ENCODE measurements at places on chromosomes 11 and 22. TPM values are rescaled to one million over a fixed set of nuclear protein-coding genes. Genes with fewer than 3 reads are reported as not detected.

GRCh38 chr11:47044119-47044518, 107.6 kb downstream of the CSTPP1 start:
- DNase-seq: no peak

DNA sequence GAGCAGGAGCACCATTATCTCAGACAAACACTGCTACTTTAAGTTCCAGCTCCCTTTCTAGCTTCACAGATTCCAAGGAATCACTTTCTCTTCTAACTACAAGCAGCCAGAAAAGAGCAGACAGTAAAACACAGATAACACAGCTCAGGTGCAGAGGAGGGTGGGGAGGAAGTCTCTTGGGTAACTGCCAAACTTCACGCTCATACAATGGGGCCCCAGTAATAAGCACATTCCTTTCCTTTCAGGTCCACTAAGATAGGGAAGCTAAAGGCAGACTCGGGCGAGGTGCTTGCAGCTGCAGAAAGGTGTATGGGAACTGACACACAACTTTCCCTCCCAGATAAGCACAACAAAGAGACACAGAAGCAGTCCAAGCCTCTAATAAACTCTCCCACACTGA, 69.2 kb upstream of the OR9G4 start:
- DNase-seq: no peak

GRCh38 chr11:66834943-66835342, 8.3 kb upstream of the RCE1 start:
- no peak for DNase-seq

- no peak for DNase-seq
These were observed 33.4 kb downstream of the CD82 start for GRCh38 chr11:44598831-44599230.

GRCh38 chr11:20022363-20023081, 137.8 kb downstream of the DBX1 start:
- DNase-seq: no peak

DNA sequence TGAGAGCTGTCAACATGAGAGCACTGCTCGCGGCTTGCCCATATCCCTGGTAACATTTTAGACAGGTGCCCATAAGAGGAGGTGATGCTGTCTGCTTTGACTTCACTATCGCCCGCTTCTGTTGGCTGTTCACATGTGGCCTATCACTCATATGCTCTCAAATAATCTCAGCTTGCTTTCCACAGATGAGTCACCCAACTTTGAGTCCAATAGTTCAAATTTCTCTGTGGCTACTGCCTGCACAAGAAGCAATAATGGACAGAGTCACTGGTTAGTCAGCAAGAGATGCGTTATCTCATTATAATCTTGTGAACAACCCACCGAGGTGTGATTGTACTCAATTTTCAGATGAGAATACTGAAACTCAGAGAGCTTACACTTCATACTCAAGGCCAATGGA, 1714.1 kb downstream of the LRRC4C start:
- no peak for DNase-seq

- no peak for DNase-seq
These were observed 10.4 kb upstream of the TUB start for GRCh38 chr11:8070417-8071115.

GRCh38 chr22:24099666-24100065, 81.6 kb upstream of the SUSD2 start:
- DNase-seq: no peak

DNA sequence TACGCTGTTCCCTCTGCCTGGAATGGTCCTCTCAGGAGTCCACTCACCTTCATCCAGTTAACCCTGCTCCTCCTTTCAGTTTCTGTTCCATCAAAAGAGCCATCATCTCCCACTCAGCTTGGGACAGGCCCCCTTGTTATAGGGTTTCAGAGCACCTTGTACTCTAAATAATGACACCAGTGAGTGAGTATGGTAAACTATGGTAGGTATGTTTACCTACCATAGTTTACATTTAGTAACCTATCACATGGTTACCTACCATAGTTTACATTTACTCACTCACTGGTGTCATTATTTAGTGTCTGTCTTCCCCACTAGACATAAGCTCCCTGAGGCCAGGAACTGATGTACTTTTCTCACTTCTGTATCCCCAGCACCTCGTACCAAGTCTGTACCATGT, 130.2 kb upstream of the SESN3 start:
- DNase-seq: no peak

GRCh38 chr11:128488471-128488870, 98.9 kb downstream of the ETS1 start:
- peak; percentile 81 for DNase-seq

The MPZL3 gene
- polyA plus RNA-seq: 0.06 TPM

DNA sequence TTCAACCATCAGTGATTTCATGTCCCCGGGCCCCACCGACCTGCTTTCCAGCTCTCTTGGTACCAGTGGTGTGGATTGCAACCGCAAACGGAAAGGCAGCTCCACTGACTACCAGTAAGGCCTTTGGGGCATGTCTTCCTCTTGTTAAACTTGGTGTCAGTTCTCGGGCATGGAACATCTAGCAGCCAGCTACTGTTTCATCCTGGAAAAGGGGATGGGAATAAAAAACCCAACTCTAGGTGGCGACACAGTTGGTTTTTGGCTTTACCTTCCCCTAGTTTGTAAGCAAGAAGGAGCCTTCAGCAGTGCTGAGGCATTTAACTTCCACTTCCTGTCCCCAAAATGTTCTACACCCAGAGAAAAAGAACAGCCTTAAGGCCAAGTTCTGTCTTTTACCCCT, 76.7 kb downstream of the BMAL1 start:
- DNase-seq: no peak

GRCh38 chr11:26070714-26071380, 261.1 kb upstream of the ANO3 start:
- DNase-seq: no peak

GRCh38 chr11:71125150-71125549, 127.2 kb downstream of the SHANK2 start:
- DNase-seq: no peak

The PAX6 gene
- polyA plus RNA-seq: not detected

DNA sequence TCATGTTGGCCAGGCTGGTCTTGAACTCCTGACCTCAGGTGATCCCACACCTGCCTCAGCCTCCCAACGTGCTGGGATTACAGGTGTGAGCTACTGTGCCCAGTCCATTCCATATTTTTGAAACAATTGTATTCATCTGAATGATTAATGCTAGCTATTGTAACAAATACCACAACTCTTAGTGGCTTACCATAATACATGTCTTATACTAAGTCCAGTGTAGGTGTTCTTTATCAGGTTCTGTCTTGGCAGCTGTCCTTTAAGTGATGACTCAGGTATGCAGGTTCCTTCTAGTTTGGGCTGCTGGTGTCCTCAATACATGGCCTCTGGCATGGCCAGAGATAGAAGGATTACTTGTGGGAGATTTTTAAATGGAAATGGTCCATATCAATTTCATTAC, 39.0 kb downstream of the UVRAG start:
- DNase-seq: no peak

The NOX4 gene
- polyA plus RNA-seq: 5.1 TPM

DNA sequence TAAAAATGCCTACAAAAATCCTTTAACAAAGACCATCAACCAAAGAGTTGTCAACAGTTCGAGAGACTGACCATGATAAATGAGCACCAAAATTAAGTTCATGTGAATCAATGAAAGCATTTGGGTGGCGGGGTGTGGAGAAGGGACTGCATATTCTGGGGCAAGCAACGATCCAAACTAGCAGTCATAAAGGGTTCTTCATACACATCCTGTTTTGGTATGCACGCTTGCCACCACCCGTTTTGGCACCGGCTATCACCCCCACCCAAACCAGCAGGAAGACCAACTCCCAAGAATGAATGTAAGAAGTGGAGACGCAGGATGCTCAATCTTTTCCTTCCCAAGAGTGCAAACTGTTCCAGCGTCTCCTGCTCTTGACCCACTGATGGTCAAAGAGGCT, 80.8 kb downstream of the SGSM3 start:
- DNase-seq: no peak

DNA sequence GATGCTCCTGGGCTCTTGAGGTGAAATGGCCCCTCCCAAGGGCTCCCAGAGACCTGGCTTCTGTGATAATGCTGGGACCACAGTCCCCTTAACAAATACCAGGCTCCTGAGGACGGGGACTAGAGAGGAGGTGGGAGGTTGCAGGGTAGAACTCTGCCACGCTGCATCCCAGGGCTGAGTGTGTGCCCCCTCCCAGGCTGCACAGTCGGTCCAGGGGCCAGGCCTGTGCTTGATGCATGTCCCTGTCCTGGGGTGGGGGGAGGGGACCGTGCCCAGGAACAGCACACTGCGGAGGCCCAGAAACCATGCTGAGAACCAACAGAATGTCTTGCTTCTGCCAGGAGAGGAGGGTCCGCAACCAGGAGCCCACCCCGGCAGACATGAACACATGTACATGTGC, 9.3 kb downstream of the CSF2RB start:
- DNase-seq: no peak

The OR4D5 gene
- polyA plus RNA-seq: not detected

GRCh38 chr22:29750559-29751538, 16.0 kb downstream of the ZMAT5 start:
- no peak for DNase-seq

DNA sequence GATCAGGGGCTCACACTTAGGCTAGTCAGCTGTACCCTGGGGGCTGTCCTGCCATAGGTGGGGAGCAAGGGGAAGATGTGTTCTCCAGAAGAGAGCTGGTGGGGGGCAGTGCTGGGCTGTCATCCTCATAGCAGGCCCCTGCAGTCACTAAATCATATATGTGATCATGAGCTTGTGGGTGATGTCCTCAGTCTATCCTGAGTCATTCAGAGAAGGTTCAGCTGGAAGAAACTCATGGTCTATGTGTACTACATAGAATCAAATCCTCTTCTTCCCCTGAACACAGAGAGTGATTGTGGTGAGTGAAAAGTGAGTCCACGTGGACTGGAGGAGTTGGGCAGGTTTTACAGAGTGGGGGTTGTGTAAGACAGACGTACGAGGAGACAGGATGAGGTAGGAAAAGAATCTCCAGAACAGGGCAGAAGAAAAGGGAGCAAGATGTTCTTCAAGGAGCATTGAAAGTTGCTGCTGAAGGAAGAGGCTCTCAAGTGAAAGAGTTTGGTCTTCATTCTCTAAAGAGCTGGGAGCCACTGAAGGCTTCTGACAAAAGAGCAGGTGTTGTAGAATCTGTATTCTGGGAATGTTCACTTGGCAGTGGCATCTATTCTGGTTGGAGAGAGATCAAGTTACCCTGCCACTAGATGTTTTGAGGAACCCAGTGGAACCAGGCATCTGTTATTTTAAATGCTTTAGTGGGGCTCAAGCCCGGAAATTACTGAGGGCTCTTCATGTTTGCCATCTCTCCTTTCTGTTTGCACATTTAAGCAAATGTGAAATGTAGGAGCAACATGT, 68.9 kb downstream of the C22orf31 start:
- no peak for DNase-seq

The OR10S1 gene
- not detected for polyA plus RNA-seq

DNA sequence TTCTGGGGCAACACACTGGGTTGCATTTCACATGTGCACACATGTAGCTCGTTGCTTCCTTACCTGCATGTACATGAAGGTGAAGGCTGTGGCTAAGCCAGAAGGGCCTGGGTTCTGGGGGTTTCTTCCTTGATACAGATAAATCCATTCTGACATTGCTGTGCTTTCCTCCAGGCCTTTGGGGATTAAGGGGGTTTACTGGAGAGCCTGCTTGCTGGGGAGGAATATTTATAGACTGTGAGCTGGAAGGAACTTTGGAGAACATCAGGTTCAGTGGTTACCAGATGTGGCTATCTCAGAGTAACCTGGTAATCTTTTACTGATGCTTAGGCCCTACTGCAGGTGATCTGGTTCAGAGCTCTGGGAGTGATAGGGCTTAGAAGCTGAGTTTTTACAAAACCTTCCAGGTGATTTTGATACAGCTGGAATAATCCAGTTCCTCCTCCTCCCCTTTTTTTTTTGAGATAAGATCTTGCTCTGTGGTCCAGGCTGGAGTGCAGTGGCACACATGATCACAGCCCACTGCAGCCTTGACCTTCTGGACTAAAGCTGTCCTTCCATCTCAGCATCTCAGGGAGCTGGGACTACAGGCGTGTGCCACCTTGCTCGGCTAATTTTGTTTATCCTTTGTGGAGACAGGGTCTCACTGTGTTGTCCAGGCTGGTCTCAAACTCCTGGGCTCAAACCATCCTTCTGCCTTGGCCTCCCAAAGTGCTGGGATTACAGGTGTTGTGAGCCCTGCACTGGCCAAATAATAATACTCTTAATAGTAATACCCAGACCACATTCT, 19.9 kb downstream of the ACO2 start:
- no peak for DNase-seq

GRCh38 chr11:27179334-27179733, 138.7 kb downstream of the BBOX1 start:
- DNase-seq: no peak

- DNase-seq: no peak
These were observed 53.8 kb downstream of the SWAP70 start for GRCh38 chr11:9717719-9718118.

GRCh38 chr11:29312812-29313211, 704.0 kb downstream of the KCNA4 start:
- no peak for DNase-seq

DNA sequence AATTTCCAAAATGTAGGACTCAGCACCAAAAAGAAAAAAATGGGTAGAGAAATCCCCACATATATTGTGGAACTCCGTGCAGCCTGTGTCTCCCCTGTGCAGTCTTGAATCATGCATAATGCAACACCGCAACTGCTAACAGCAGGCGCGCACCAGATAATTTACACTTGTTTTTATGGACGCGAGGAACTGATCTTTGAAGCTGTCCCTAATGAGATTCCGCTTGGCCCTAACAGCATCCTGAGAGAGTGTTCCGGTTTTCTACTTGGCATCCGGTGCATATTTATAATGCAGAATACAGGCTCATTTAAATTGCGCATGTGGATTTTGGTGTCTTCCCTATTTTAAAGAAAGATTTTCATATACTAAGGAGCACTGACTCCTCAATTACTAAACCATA, 21.1 kb downstream of the MPPED2 start:
- DNase-seq: no peak

DNA sequence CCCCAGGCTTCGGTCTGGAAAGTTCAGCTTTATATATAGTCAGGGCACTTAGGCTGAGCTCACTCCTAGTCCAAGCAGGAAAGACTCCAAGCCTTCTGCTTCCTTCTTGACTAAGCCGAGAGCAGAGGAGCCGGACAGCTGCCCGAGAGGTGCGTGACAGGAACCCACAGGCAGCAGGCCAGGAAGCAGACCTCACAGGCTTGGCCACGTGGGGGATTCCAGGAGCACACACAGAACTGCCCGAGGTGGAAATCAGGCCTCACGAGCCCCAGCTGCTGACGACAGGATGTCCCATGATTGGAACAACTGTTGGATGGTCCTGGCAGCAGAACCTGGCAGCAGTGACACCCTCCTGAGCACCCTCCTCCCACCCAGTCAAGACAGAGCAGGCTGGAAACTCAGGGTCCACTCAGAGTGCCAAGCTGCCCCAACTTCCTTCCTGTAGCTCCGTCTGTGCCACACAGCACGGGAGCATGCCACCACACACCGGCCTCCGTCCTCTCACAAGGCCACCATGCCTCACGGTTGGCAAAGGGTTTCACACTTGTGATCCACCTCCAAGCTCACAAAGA, 5.4 kb downstream of the PLA2G6 start:
- DNase-seq: peak; percentile 86

The RHOD gene
- 16.9 TPM for polyA plus RNA-seq

The HORMAD2 gene
- polyA plus RNA-seq: not detected

GRCh38 chr11:106088896-106089295, 11.4 kb downstream of the AASDHPPT start:
- DNase-seq: no peak

- DNase-seq: no peak
These were observed 40.5 kb downstream of the LRRC32 start for GRCh38 chr11:76629853-76630599.

The GAL3ST1 gene
- polyA plus RNA-seq: 0.06 TPM

The OR10A2 gene
- not detected for polyA plus RNA-seq

GRCh38 chr22:31295360-31295759, 3.1 kb upstream of the PIK3IP1 start:
- DNase-seq: no peak

The PKP3 gene
- 0.55 TPM for polyA plus RNA-seq

The PANX3 gene
- not detected for polyA plus RNA-seq
